Activated CD8-positive, alpha-beta memory T cell treated with anti-CD3 and anti-CD28 coated beads, Interleukin-2, amount 50 U/mL, for 48 hours (primary cell): ENCODE measurements at places on chromosomes 5 and 9.

DNA sequence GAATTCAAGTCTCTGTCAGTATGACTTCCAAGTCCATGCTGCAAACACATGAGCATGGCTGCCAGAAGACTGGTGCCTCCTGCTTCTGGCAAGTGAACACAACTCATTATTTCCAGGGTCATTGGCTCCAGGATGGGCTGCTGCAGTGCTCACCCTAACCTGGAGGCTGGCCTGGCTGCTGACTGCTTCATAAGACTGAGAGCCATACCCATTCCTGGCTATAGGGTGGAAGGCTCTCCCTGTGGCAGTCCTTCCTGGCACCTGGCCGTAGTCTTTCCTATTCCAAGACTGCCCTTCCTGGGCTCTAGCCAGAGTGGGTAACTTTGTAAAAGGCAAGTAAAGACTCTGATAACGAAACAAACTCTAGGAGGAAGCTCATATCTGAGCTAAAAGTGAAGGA, 51.2 kb downstream of the CXXC5 start:
- DNase-seq, result no peak

DNA sequence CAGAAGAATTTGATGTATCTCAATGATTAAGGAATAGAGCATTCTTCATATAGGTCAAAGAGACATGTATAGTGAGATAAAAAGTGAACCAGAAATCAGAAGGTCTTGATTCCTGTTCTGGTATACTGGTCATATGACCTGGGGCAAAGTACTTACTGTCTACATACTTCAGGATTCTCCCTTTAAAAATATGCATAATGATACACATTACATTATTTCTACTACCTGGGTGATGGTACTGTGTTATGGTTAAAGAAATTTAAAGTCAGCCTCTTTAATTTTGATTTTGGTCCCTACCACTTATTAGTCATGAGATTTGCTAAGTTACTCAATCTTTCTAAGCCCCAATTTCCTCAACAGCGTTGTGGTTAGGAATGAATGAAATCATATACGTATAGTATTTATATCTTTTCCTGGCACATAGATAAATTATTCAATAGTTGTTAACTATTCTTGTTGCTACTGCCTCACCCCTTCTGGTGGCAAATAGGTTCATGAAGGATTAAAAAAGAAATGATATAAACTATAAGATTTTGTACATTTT, 984.1 kb downstream of the TLE4 start:
- DNase-seq, result no peak

DNA sequence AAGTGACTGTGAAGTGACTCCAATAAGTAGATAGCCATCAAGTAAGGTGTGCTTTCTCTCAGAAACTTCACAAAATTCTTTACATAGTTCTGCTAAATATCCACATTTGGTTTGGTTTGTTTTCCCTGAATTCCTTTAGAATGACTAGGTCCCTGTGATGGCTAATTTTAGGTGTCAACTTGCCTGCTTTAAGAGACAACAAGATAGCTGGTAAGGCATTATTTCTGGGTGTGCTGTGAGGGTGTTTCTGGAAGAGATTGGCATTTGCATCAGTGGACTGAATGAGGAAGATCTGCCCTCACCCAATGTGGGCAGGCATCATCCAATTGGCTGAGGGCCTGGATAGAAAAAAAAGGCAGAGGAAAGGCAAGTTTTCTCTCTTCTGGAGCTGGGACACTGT, 8.3 kb upstream of the PTBP3 start:
- DNase-seq, result no peak

DNA sequence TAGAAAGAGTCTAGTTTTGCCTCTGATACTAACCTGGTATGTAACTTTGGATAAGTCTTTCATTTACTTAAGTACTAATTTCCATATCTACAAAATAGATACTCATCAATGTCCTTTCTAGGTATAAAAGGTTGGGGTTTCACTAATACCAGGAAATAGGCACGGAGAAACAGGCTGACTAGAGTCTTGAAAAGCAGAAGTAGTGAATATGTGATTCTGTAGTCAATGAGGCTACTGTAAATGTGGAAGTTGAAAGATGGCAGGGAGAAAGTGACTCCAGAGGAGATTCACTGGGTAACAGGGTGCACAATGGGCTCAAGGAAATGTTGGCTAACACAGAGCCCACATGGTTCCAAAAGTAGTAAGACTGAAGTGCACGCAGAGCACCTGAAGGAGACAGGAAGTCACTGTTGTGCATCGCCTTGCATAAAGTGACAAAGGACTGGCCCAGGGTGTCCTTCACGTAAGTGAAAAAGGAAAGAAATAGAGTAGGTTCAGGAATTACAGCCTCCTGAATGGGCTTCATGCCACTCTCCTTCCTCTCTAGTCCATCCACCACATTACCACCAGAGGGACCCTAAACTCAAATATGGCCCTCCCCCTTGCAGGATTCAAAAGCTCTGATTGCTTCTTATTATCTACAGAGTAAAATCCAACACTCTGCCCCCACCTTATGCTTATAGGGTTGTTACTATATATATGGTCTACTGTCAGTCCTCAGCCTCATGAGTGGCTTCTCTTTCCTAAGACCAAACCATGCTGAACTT, 288.0 kb upstream of the SMARCA2 start:
- no peak for DNase-seq

DNA sequence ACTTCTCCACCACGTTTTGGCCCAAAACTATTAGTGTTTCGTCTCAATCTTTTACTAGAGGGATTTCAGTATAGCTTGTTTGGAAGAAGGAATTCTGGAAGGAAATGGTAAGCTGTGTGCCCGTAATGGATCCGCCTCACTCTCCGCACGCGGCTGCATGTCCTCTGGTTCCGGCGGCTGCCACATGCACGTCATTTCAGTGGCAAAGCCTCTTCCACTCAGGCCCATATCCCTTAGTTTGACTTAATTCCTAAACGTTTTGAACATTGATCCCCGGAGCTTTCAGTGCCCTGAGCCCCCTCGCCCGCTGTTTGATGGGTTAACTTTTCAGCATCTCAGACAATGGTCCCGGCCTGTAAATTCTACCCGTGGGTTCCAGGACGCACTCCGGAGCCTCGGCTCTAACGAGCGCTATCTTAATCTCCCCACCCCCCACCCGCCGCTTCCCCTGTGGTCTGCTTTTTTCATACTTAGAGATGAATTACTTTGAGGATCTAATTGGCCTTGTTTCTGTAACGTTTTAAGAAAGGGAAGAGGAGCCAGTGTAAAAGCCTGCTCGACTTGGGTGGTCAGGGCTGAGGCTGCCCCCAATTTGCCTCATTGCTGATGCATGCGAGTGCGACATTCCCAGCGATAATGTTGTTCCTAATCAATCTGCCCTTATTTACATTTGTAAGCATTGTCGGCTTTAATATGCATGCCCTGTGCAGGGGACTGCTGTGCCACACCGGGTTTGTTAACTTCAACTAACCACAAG, 4.6 kb downstream of the PTCH1 start:
- peak; percentile 52 for DNase-seq

DNA sequence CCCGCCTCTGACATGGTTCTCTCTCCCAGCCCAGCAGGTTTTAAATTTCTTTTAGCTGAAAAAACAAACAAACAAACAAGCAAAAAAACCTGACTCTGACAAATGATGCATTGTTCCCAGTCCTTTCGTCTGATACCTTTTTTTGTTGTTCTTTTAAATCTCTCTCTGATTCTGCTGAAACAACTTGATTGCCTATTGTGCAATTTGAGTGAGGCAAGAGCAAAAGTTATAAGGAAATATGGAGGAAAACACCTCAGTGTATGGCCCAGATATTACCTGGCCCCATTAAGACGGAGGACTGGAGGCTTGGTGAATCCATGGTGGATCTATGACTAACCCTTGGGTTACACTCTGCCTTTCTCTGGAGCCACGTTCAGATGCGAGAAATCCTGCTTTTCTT, 164.0 kb downstream of the MELK start:
- no peak for DNase-seq

- no peak for DNase-seq
Measured at GRCh38 chr9:112252194-112252593, 77.1 kb upstream of the SUSD1 start.

DNA sequence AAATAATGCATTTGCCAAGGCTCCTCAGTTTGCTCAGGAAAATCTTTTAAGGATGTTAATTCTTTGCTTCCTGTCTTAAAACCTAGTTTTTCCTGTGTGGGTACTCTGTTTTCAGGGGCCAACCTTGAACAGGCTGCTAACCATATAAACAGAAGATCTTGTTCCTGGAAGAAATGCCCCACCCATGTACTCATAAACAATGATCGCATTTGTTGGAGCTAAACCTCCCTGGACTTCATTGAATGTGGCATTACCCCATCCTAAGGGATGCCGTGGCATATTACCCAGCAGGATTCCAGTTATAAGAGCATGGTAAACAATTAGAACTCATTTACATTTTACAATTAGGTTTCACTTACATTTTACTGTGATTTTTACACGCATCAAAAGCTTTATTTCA, 436.0 kb downstream of the ZNF608 start:
- DNase-seq, result no peak

DNA sequence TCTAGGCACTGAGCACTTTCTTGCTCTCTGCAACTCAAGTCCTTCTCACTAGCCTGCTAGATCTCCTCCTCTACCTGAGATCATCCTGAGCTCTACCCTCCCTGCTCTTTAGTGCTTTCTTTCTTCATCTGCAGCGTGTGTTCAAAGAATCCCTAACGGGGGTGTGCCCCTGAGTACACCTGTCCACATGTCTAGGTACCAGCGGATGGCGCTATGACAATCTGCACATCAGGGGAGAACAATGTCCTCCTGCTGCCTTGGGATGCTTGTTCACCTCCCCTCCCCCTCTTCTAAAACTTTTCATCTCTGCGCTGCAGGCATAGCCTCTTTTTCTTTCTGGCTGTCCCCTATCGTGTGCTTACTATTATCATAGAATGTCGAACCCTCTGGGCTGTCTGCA, 42.7 kb downstream of the PTPN3 start:
- no peak for DNase-seq

DNA sequence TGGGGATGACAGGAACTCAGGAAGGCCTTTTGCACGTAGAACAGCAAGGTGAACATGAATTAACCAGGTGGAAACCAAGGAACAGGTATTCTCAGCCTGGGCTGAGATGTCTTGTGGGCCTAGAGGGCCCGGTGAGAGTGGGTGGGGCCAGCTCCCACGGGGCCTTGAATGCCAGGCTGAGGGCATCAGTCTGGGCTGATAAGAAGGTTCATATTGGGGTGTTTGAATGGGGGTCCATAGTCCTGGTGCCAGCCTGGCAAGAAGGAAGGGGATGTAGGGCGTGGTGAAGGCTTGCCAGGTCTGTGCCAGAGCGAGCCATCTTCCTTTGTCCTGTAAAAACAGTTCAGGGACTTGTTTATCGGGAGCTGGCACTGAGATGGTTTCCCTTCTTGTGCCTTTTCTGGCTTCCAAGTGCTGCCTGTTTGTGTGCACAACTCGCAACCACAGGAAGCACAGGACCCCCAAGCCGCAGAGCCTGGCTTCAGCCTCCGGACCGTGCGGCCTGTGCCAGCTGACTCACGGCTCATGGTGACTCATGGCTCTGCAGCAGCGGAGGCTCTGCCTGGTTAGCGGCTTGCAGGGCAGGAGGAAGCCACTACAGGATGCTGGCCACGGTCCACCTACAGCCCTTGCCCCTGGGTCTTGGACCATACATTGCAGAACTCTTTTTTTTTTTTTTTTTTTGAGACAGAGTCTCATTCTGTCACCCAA, 2.4 kb downstream of the CARD19 start:
- DNase-seq, result peak; percentile 82

DNA sequence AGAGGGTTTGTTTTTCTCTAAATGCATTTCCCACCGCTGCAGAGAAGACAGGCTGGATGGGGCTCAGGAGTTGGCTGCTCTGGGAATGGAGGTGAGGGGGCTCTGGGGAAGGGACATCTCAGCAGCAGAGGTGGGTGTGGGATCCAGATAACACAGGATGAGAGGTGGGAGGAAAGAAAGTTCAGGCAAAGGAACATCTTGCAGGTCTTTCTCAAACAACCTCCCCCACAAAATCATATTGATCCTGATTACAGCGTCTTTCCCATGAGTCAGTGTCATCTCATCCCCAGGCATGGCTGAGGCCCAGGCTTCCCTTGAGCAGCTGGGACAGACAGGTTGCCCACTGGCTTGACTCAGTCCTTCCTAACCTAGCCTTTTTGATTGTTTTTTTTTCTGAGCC, 11.3 kb upstream of the ACSL6 start:
- DNase-seq, result peak; percentile 69

- no peak for DNase-seq
Measured at GRCh38 chr5:40073927-40074326, 605.8 kb upstream of the PTGER4 start.
